Calu3 (cell line): ENCODE measurements at places on chromosomes 16 and 17. TPM values are rescaled to one million over a fixed set of nuclear protein-coding genes. Genes with fewer than 3 reads are reported as not detected.

HP gene
- total RNA-seq = not detected in 2 replicates

ARL4D gene
- 3.4 TPM in 2 replicates for total RNA-seq

CHST5 gene
- total RNA-seq = 0.42 and 0.64 TPM in 2 replicates

TEKT1 gene
- total RNA-seq = not detected in 2 replicates

- H3K27ac ChIP-seq = no peak overlapping the region
- peaks cover 12% of the 10 kb centered on the region for H3K27me3 ChIP-seq
- no peak for DNase-seq
Measured at GRCh38 chr16:25575363-25575762, 116.4 kb upstream of the HS3ST4 start.

- H3K4me1 ChIP-seq = no peaks in the 10 kb centered on the region
- no peaks in the 10 kb centered on the region for H3K36me3 ChIP-seq
- H3K27me3 ChIP-seq = no peaks in the 10 kb centered on the region
- H3K4me3 ChIP-seq = no peak overlapping the region
Measured at GRCh38 chr16:72394526-72394925, 222.6 kb upstream of the PMFBP1 start.

ABCA3 gene
- total RNA-seq = 7.6 and 9.6 TPM in 2 replicates

NAT9 gene
- total RNA-seq = 66.5 and 74.7 TPM in 2 replicates

GRCh38 chr17:7632492-7632894, 2.6 kb downstream of the SHBG start:
- H3K27ac ChIP-seq = no peak overlapping the region
- DNase-seq = peak; percentile 25
- peaks cover 24% of the 10 kb centered on the region for H3K27me3 ChIP-seq

- H3K4me3 ChIP-seq = no peak overlapping the region
- no peaks in the 10 kb centered on the region for H3K36me3 ChIP-seq
- no peaks in the 10 kb centered on the region for H3K4me1 ChIP-seq
- no peaks in the 10 kb centered on the region for H3K27me3 ChIP-seq
Measured at GRCh38 chr16:7268182-7268581, 64.5 kb upstream of the RBFOX1 start.

RBFOX1 gene
- total RNA-seq = not detected in 2 replicates

SLFN14 gene
- not detected in 2 replicates for total RNA-seq

- no peak for DNase-seq
- no peak overlapping the region for H3K27ac ChIP-seq
- no peaks in the 10 kb centered on the region for H3K36me3 ChIP-seq
- no peak overlapping the region for H3K4me3 ChIP-seq
- H3K27me3 ChIP-seq = peaks cover 36% of the 10 kb centered on the region
Measured at GRCh38 chr16:83589576-83589975, 218.2 kb upstream of the HSBP1 start.

DNA sequence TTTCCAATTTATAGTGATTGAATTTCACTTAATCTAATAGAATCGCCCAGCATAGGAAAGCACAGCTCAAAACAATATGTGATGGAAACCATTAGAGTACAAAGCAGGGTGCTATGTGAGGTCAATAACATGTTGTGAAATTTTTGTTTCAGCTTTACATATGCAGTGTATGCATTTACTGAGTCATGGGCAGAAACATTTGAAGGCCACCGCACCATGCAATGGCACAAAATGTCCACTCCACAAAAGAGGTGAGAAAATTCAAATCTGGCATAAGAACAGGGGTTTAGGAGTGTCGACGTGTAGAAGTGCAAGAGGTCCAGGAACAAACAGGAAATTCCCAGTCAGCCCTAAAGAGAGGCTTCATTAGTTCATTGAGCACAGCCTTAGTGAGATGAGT, 131.2 kb downstream of the ANKFN1 start:
- no peak overlapping the region for H3K4me3 ChIP-seq
- no peaks in the 10 kb centered on the region for H3K36me3 ChIP-seq
- H3K27me3 ChIP-seq = no peaks in the 10 kb centered on the region
- no peaks in the 10 kb centered on the region for H3K4me1 ChIP-seq

DNA sequence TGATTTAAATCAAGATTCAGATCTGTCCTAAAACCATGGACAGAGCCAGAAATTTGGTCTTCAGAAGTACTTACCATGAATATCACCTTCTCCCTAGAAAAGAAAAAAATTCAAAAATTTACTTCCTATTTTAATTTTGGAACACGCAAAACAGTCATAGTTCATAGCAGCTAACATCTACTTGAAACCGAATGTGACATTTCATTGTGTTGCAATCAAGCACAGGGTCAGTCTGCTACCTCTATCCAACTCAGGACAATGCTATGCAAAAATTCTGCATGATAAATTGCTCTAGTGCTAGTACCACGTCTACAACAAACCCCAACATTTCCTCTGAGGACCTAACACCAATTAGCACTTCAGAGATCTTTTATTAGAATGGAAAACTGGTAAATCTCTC, 7.7 kb downstream of the JPT1 start:
- H3K27me3 ChIP-seq = no peaks in the 10 kb centered on the region
- peak overlapping the region; percentile 63 for H3K4me3 ChIP-seq
- H3K27ac ChIP-seq = peak overlapping the region; percentile 87
- no peak for DNase-seq
- H3K4me1 ChIP-seq = peaks cover 34% of the 10 kb centered on the region

GRCh38 chr17:81003711-81004475, 12.3 kb downstream of the CHMP6 start:
- H3K4me3 ChIP-seq = no peak overlapping the region
- peaks cover 40% of the 10 kb centered on the region for H3K36me3 ChIP-seq
- peaks cover 80% of the 10 kb centered on the region for H3K27me3 ChIP-seq
- H3K4me1 ChIP-seq = peaks cover 22% of the 10 kb centered on the region

KCNH4 gene
- not detected in 2 replicates for total RNA-seq

GRCh38 chr17:27481327-27481726, 25.1 kb downstream of the KSR1 start:
- H3K4me1 ChIP-seq = no peaks in the 10 kb centered on the region
- no peak overlapping the region for H3K4me3 ChIP-seq
- H3K27me3 ChIP-seq = no peaks in the 10 kb centered on the region

- DNase-seq = no peak
- no peak overlapping the region for H3K27ac ChIP-seq
- H3K27me3 ChIP-seq = no peaks in the 10 kb centered on the region
- H3K36me3 ChIP-seq = peaks cover 10% of the 10 kb centered on the region
Measured at GRCh38 chr16:67781565-67781921, 24.8 kb downstream of the RANBP10 start.

EVPL gene
- 51.8 and 59.7 TPM in 2 replicates for total RNA-seq

CTRB1 gene
- total RNA-seq = not detected in 2 replicates

GRCh38 chr17:75819116-75819515, 25.1 kb downstream of the UNC13D start:
- H3K4me3 ChIP-seq = no peak overlapping the region
- no peak overlapping the region for H3K27ac ChIP-seq
- H3K27me3 ChIP-seq = no peaks in the 10 kb centered on the region
- DNase-seq = no peak
- H3K36me3 ChIP-seq = peaks cover 50% of the 10 kb centered on the region

- H3K27ac ChIP-seq = peak overlapping the region; percentile 75
- H3K36me3 ChIP-seq = peaks cover 28% of the 10 kb centered on the region
- no peaks in the 10 kb centered on the region for H3K27me3 ChIP-seq
Measured at GRCh38 chr16:1378804-1379303, 27.1 kb downstream of the GNPTG start.

ABCA6 gene
- total RNA-seq = 0.44 TPM in 1 of 2 replicates, not detected in the other

KRT27 gene
- total RNA-seq = not detected in 2 replicates

- peaks cover 81% of the 10 kb centered on the region for H3K27me3 ChIP-seq
- H3K4me1 ChIP-seq = peaks cover 11% of the 10 kb centered on the region
- peak overlapping the region; percentile 16 for H3K4me3 ChIP-seq
- H3K27ac ChIP-seq = peak overlapping the region; percentile 84
- DNase-seq = peak; percentile 54
Measured at GRCh38 chr16:81767987-81768592, 11.0 kb upstream of the PLCG2 start.

DNA sequence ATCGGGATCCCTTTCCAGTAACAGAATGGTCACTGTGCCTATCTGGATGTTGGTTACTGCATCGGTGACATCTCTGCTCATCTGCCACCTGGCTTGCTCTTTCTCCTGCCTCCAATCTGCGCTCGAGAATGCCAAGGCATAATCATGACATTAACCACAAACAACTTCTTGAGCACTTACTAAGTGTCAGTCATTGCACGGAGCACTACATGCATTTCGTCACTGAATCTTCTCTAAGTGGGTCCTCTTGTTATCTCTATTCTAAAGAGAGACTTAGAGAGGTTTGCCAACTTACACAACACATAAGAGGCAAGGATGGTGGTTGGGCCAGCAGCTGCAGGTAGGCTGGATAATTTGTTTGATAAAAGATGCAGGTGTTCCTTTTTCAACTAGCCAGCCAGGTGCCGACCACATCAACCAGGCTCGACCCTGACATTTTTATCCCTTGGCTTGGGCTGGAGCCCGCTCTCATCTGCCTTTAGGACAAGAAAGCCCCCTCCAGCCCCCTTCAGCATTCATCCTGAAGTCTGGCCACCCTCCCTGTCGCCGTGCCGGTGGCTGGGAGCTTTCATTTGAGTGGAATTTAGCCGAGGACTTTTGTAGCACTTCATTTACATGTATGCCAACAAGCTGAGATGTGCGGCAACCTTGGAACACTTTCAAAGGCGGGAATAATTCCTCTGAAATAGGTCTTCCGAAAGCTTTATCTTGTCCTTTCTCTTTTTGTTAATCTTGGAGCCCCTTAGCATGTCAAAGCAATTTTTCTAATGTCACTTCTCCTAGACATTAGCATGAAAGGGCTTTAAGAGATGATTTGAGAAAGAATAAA, 89.3 kb upstream of the NKD1 start:
- no peaks in the 10 kb centered on the region for H3K4me1 ChIP-seq
- no peaks in the 10 kb centered on the region for H3K36me3 ChIP-seq
- no peak for DNase-seq
- no peak overlapping the region for H3K27ac ChIP-seq
- H3K27me3 ChIP-seq = peaks cover 100% of the 10 kb centered on the region
- H3K4me3 ChIP-seq = no peak overlapping the region

EEF2K gene
- 25.8 and 31.8 TPM in 2 replicates for total RNA-seq

DNA sequence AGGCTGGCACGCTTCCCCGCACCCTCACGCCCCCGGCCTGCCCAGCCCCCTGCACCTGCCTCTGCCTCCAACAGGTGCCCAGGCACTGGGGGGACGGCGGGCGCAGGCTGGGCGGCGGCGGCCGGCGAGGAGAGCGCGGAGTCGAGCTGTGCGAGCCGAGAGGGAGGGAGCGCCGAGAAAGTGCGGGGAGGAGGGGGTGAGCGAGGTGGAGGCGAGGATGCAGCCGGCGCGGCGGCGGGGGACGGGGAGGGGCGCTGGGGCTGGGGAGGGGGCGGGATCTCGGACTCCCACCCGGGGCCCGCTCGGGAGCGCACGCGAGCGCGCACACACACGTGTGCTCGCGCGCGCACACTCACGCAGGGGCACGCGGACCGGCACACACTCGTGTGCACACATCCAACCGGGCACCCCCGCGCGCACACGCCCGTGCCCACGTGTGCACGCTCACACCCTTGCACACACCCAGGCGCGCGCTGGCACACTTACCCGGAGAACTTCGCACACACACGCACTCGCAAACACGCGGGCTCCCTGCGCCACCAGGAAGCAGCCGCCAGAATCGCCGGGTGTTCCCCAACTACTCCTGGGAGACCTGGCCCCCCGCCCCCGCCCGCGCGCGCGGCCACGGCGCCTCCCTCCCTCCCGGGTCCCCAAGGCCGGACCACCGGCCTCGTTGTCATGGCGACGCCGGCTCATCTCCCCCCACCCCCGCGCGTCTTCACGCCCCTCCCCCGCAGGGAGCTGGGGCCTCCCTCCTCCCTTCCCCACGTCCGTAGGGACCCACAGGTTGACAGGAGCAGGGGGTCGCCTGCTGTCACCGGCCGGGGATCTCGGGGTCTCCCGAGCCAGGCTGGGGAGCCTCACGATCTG, at the start of gene DOC2A:
TSS of gene DOC2A (minus strand) at position 184 of the 870 bp plus-strand sequence. CDS start 805 bp downstream, outside the sequence.
- DNase-seq = peak; percentile 49
- H3K27me3 ChIP-seq = peaks cover 24% of the 10 kb centered on the region
- H3K4me3 ChIP-seq = peak within 1 kb of the TSS; percentile 75
- peak within 1 kb of the TSS; percentile 74 for H3K27ac ChIP-seq

- no peaks in the 10 kb centered on the region for H3K27me3 ChIP-seq
- no peak overlapping the region for H3K4me3 ChIP-seq
Measured at GRCh38 chr16:50699326-50700159, 6.1 kb downstream of the NOD2 start.

DNA sequence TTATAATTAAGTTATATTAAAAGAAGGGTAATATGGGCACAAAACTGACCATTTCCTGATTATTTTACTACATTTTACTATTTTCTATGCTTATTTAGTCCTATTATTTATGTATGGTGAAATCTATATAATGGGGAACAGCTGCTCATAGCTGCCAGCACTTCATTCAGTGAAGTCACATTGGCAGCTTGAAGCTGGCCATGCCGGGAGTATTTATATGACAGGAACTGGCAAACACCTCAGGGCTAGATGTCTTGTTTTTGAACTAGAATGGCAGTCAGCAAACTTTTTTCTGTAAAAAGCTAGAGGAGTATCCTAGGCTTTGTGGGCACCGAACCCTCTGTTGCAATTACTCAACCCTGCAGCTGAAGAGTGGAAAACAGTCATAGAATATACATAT, 104.1 kb downstream of the CDH13 start:
- no peaks in the 10 kb centered on the region for H3K4me1 ChIP-seq
- H3K27ac ChIP-seq = no peak overlapping the region
- H3K27me3 ChIP-seq = no peaks in the 10 kb centered on the region
- H3K4me3 ChIP-seq = no peak overlapping the region
- H3K36me3 ChIP-seq = no peaks in the 10 kb centered on the region

LAT gene
- 9.7 and 11.3 TPM in 2 replicates for total RNA-seq

TEFM gene
- 17.7 and 18.6 TPM in 2 replicates for total RNA-seq

NPIPB6 gene
- total RNA-seq = 2.5 and 2.6 TPM in 2 replicates

DNA sequence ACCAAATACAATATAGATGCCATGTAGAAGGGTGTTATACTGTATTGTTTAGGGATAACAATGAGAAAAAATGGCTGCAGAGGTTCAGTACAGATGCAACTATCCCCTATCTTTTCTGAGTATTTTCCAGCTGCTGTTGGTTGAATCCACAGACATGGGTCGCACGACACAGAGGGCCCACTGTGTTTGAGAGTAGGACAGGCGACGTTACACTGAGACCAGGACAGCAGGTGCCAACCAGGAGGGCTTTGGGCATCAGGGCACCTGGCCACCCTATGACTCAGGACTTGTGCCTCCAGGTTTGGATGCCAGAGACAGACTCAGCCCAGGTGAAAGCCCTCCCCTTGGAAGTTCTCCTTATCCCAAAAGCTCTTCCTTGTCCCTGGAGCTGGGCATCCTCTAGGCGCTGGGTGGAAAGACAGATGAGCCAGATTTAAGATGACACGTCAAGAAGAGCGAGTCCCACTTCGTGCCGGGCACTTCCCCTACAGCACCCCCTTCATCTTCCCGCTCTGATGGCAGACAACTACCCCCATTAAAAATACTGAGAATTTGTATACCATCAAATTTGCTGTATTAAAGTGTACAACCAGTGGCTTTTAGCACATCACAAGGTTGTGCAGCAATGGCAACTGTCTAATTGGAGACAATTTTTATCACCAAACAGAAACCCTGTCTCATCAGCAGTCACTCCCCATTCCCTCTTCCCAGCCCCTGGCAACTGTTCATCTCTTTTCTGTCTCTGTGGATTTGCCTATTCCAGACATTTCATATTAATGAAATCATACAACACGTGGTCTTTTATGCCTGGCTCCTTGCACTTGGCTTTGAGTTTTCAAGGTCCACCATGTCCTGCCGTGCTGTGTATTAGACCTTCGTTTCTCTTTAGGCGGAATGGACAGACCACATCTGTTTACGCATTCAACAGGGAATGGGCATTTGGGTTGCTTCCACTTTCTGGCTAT, 30.6 kb downstream of the TNFRSF13B start:
- no peaks in the 10 kb centered on the region for H3K4me1 ChIP-seq
- no peak for DNase-seq
- H3K27ac ChIP-seq = no peak overlapping the region

- DNase-seq = no peak
- H3K4me1 ChIP-seq = no peaks in the 10 kb centered on the region
- no peaks in the 10 kb centered on the region for H3K27me3 ChIP-seq
- H3K27ac ChIP-seq = no peak overlapping the region
Measured at GRCh38 chr17:17503566-17504130, 7.5 kb upstream of the RASD1 start.
